Effector CD8-positive, alpha-beta T cell (primary cell): ENCODE measurements at places on chromosomes 1 and 21.
A peak's percentile ranks its signal among the peaks of the same experiment; 100 is the strongest.

DNA sequence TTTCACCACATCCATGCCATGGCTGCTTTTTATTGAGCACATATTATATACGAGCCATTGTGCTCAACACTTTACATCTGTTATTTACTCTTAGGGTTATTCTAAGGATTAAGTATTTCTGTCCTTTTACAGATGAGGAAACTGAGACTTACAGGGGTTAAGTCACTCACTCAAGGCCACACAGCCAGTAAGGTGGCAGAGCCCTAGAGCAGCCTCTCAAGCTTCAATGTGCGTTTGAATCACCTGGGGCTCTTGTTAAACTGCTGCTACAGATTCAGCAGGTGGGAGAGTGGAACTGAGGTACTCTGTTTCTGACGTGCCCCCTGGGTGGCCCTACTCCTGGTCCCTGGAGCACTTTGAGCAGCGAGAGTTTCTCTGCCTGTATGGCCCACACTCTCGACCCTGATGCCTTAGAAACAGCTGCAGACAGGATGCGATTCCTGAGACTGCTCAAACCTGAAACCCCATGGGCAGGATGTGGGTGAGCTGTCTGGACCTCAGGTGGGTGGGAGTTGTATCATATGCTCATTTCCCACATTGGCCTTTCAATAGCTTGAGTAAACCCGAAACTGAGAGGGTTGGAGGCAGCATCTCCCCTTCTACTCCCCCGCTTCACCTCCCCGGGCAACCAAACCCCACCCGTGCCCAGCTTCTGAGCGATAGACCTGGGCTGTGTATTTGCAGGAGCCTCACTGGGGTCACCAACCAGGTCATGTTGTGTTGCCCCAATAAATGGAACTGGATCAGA is 59.3 kb downstream of the MAN1C1 start:
- DNase-seq: peak; percentile 32

DNA sequence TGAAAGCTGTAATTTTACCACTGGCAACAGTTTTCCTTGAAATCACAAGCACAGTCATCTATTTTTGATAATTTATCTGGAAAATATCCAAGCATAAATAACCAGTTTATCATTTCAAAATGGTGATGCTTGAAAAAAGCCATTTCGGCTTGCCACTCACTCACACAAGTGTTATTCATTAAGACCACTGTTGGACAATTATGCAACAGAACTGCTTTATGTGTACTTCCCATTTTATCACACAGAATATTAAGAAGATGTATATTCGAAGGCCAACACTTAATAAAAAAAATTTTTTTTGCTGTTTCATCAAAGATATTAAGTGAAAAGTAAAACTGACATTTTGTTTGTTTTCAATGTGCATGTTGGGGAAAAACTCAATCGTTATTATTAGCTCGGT is 62.3 kb downstream of the EIF4G3 start:
- DNase-seq: no peak

DNA sequence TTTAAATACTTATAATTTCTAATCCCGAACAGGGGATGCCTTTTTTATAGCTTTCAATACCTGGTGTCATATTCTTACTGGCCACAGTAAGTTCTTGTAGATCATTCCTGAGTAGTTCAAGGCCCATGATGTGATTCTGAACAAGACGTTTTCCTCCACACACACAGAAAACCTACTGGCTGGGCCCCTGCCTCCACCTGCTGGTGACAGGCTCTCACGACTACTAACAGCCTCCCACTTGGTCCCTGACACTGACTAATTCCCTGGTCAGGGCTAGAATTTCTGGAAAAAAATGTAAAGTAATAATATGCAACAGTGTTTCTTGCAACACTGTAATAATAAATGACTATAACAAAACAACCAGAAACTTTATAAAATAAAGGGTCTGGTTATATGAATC is 50.4 kb upstream of the RIPK4 start:
- no peak for DNase-seq

- DNase-seq: no peak
Measured at GRCh38 chr1:61079296-61079897, 3.0 kb upstream of the NFIA start.

GRCh38 chr1:169733924-169734323 is at the start of gene SELE:
Gene SELE, minus strand, starts transcription at chr1:169734079. Its CDS starts 467 bp downstream, at chr1:169733612.
- no peak for DNase-seq

DNA sequence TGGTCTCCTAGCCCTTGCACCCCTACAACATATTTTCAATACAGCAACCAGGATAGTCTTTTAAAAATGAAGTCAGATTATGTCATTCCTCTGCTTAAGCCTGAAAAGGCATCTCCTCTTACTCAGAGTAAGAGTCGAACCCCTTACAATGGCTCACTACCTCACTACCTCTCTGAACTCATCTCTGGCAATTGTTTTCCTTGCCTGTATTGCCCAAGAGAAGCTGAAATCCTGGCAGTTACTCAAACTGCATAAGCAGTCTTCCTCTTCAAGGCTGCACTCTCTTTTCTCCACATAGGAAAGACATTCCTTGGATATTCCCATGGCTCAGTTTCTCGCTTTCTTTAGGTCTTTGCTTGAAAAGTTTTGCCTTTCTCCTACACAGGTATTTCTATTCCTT is 22.7 kb downstream of the CLDN8 start:
- DNase-seq: no peak

GRCh38 chr21:46304955-46305354 is 18.7 kb downstream of the C21orf58 start:
- no peak for DNase-seq
